ENCODE measurements at places on chromosomes 11 and 22.
A peak's percentile ranks its signal among the peaks of the same experiment; 100 is the strongest.

- DNase-seq = no peak
Measured at GRCh38 chr22:44584256-44584902, 86.3 kb upstream of the RTL6 start.

DNA sequence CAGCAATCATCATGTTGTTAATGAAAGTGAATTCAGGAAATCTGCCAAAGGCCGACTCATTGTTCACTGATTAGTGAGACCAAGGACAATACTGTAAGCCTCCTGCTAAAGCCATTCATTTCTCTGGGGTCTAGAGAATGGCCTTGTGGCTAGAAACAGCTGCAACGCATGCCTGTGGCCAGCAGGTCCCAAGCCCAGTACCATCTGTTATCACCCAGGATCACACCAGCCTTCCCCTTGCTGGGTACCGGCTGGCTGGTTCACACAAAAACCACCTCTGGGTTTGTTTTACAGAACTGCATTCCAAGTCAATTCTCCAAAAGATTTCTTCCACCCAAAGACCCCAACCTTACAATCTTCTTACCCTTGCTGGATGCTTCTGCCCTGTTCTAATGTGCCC lies 1.1 kb downstream of the PLAAT5 start:
- DNase-seq = no peak

- DNase-seq = no peak
Measured at GRCh38 chr11:2776351-2777061, 76.7 kb upstream of the KCNQ1OT1 start.

GRCh38 chr22:26604368-26604767 lies 13.5 kb downstream of the CRYBB1 start:
- DNase-seq = no peak

- no peak for DNase-seq
Measured at GRCh38 chr22:41779929-41780505, 20.5 kb upstream of the CCDC134 start.

DNA sequence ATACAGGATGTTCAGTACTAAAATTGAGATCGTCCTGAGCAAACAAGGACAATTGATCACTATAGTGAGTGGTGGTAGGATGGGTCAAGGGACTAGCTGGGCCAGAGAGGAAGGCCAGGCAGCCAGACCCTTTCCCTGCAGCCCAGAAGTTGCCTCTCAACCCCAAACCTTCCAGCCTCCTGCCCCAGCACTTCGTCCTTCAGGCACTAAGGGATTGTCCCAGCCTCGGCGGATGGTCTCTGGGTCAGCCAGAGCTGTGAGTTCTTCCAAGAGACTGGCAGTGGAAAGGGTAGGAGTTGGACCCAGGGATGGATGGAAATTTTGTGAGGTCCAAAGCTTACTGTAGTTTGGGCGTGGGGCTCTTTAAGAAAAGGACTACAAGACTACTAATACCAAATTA lies 3.6 kb upstream of the LMO1 start:
- DNase-seq = no peak

DNA sequence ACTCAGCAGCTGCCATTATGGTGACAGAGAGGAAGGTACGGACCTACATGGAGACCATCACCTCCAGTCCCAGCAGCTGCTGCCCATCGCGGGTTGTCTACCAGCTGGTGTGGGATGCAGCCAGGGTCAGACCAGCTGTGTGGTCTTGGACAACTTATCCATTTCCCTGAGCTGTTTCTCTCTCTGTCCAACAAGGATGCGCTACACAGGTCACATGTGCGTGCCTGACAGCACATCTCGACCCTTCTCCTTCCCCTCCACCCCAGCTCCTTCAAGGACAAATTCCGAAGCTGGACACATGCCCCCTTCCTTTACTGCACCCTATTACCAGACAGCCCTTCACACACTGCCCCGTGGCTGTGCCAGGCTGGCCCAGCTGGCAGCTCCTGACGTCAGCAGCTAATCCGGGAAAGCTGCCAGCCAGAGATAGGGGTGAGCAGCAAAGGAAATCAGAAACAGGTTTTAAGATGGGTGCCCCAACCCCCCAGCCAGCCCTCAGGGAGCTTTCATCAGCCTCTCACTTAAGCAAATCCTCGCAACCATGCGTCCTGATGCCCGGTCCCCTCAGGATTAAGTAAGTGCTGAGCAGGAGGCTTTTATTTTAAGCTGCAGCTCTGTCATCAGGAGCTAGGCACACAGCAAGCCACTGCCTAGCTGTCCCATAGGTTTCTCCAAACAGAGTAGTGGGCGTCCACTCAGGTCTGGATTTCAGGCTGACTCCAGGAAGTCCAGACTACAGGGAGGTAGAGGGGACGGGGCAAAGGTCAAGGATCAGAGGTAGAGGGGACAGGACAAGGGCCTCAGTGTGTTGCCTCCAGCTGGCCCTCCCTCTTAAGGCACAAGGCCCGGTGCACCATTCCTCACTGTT lies 20.3 kb downstream of the TEF start:
- no peak for DNase-seq

- no peak for DNase-seq
Measured at GRCh38 chr11:79809487-79809886, 368.7 kb upstream of the TENM4 start.

GRCh38 chr11:84437071-84437980 lies 1151.2 kb upstream of the CCDC90B start:
- DNase-seq = peak; percentile 17

- peak; percentile 30 for DNase-seq
Measured at GRCh38 chr11:1727096-1727690, 23.2 kb downstream of the IFITM10 start.

DNA sequence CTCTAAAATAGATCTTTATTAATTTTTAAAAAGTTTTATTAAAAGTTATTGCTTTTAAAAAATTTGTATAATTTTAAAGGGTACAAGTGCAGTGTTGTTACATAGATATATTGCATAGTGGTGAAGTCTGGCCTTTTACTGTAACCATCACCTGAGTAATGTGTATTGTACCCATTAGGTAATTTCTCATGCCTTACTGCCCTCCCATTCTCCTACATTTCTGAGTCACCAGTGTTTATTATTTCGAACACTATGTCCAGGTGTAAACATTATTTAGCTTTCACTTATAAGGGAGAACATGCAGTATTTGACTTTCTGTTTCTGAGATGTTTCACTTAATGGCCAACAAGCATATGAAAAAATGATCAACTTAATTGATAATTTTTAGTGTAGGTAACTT lies 2.3 kb downstream of the OR51G1 start:
- DNase-seq = no peak

GRCh38 chr22:25702040-25702439 lies 39.9 kb upstream of the MYO18B start:
- peak; percentile 44 for DNase-seq

DNA sequence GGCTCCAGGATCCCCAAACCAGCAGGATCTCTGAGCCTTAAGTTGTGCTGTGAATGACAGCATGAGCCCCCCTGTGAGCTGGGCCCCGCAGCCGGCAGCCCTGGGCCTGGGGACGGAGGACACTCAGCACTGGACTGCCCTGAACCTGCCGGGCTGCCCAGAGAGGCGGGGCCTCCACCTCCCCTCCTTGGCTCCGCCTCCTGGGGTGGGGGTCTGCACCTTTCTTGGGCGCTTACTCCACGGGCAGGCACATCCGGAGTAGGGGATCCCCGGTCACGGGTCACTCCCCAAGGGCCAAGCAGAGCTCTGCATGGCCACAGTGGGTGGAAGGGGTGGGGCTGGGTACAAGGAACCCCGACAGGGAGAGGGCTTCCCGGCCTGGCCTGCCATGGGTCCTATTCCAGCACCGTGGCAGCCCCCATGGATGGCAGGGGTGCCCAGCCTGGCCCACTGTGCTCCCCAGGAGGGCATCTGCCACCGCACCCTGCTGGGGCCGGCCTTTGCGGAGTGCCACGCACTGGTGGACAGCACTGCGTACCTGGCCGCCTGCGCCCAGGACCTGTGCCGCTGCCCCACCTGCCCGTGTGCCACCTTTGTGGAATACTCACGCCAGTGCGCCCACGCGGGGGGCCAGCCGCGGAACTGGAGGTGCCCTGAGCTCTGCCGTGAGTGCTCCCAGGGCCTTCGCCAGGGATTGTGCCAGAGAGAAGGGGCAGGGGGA lies 5.4 kb downstream of the MUC5B start:
- DNase-seq = no peak

GRCh38 chr11:9754010-9754471 lies 90.2 kb downstream of the SWAP70 start:
- DNase-seq = peak; percentile 14

DNA sequence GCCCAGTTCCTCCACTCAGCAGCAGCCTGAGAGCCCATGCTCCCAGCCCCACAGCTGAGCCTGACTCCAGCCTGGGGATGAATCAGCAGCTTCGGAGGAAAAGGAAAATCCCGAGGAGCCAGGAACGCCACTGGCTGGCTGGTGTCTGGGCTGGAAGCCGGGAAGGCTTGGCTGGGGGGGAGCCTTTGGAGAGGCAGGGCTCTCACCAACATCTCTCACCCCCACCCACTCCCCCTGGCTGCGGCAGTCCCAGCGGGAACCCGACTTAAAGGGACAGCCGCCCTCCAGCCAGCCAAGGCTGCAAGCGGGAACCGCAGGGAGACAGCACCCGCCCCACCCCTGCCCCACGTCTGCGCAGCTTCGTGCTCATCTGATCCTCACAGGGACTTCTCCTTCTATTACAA lies 28.4 kb downstream of the KIAA0930 start:
- DNase-seq = peak; percentile 46

DNA sequence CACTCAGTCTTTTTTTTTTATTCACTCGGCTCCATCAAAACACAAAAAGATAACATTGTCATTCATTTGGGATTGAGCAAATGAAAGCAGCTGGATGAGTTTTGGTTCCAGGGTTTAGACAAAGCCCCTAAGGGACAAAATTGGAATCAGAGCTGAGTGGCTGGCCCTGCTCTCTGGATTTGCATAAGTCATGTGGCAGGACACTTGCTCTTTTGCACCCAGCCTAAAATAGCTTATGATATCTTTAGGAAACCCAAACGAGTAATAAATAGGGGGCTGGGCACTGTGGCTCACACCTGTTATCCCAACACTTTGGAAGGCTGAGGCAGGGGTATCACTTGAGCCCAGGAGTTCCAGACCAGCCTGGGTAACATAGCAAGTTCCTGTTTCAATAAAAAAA lies 11.0 kb upstream of the TMEM121B start:
- no peak for DNase-seq

DNA sequence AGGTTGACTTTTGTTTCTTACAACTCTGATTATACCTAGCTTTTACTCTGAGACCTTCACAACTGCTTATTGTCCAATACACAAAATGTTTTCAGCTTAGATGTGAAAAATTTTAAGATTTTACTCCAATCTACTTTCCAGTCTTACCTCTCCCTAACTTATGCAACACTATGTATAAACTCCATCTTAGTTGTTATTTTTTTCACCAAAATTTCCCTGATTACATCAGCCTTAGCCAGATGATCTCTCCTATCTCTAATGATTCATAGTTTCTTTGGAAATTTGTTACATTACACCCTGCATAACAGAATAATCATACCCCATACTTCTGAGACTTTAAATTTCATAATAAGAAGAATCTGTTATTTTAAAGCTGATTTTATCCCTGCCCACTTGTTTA lies 621.0 kb upstream of the ANO3 start:
- DNase-seq = no peak

DNA sequence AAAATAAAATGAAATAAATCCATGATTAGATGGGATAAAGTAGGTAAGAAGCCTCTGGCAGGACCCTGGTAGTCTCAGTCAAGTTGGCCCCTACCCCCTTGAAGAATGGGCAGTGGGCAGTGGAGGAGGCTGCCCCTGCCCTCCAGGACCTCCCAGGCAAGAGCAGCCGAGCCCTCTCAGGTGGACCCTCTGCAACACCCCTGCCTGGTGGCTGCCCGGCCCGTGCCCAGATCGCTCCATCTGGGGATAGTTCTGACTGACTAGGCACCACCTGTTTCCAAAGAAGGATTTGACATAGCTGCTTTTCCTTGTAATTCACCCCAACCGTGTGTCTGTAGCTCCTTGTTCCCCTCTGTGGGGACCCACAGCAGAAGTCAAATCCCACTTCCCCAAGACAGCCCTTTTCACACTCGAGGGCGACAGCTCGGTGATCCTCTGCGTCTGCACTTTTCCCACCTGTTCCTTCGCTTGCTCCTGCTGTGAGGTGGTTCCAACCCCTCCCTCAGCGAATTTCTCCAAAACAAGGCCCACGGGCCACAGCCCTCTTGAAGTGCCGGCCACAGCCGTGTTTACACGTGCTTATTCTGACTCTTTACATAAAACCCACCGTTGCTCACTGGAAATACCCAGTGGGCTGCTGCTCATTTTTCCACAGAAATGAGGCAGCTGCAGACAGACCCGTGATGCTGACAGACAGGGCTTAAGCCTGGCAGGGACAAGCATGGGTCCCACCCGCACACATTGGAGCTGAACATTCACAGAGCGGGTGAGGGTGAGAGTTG lies 5.5 kb upstream of the TMPRSS13 start:
- no peak for DNase-seq

DNA sequence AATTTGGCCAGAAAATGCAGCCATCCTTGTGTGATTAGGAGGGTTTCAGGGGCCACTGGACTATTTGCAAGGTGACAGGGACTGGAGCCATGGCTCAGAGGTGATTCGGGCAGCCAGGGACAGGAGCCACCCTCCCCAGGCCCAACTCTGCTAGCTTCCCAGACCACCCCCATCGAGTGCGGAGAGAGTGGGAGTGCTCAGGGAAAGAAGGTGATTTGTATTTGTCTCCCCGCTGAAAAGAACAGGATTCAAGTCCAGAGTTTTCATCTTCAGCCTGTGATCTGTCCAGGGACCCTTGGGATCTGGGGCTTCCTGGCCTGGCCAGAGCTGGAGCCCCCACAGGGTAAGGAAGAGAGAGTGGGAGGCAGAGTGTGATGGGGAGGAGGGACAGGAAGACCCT lies 22.4 kb upstream of the TEF start:
- DNase-seq = no peak

GRCh38 chr11:35792148-35792845 lies 129.7 kb downstream of the TRIM44 start:
- no peak for DNase-seq

DNA sequence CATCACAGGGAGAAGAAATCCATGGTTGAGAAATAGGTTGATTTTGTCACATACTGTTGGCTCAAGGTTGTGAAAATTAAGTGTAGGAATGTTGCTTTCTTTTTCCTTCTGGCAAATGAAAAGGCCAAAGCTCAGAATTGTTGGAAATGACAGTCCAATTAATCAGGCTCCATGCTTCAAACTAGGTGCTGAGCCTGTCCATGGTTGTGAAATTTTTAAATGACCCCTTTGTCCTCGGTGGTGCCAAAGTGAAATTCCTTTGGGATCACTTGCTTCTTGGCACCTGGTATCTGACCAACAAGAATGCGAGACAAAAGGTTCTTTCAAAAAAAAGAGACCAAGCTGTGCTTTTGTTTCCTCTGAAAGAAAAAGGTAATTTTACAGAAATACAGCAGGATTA lies 451.9 kb downstream of the ETS1 start:
- no peak for DNase-seq

DNA sequence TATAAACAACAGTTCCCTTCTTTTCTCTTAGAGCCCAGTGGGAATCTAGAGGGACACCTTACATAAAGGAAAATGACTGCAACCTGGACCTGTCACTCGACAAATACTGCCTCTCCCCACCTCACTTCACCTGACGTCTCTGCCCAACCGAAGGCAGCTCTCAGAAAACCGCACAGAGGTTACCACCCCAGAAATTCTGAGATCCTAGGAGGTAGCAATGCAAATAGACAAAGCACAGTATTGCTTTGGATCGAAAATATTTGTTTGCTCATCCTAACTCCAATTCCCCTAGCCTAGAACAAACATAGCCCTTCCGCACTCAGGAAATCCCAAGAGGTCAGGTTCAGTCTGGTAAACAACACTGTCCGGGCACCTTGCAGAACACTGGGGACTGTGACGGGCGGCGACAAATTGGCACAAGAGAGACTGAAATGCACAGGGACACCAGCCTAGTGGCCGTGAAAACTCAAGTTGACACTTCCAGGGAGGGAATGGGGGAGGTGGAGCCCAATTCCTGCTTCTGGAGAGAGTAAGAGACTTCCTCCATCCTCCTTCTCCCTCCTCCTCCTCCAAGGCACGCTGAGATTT lies 420 bp upstream of the TRIM44 start:
- DNase-seq = no peak
